ENCODE measurements at places on chromosomes 1 and 21.

- no peak for DNase-seq
Measured at GRCh38 chr21:36518883-36519492, 39.1 kb upstream of the CLDN14 start.

DNA sequence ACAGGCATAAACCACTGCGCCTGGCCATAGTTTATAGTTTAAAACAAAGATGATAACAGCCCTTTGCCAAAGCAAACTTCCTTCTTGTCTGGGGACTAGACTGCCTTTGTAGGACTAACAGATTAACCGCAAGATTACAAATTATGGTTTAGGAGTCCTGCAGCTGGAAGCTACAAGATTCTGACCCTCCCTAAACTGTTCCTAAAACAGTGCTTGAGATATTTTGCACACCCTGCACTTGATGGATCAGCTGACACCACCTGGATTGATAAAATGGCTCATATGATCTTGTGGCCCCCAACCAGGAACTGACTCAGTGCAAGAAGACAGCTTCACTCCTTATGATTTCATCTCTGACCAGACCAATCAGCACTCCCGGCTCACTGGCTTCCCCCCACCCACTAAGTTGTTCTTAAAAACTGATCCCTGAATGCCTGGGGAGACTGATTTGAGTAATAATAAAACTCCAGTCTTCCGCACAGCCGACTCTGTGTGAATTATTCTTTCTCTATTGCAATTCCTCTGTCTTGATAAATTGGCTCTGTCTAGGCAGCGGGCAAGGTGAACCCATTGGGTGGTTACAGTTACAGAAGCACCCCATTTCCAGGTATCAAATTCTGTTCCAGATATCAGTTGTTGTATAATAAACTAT lies 13.8 kb upstream of the RNF11 start:
- DNase-seq, result no peak

DNA sequence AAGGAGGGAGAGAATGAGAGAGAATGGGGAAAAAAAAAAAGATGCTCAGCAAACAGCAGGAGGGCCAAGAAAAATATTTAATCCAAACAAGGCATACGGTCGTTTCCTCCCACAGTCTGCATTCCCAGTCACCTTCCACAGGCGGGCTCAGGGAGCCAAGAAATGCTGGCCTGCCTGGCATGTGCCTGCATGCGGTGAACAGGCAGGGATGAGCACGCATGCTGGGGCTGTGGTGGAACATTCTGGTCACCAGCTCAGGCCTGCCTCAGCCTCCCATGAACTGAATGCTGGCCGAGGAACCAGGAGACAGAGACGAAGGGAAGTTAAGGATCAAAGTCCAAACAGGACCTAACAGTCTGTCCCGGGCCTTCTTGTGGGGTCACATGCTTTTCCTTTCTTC lies 335.3 kb downstream of the ASTN1 start:
- DNase-seq, result no peak

- no peak for DNase-seq
Measured at GRCh38 chr1:223197923-223198627, 55.0 kb upstream of the TLR5 start.

GRCh38 chr1:11858968-11859871 lies 475 bp upstream of the NPPB start:
- DNase-seq, result no peak

DNA sequence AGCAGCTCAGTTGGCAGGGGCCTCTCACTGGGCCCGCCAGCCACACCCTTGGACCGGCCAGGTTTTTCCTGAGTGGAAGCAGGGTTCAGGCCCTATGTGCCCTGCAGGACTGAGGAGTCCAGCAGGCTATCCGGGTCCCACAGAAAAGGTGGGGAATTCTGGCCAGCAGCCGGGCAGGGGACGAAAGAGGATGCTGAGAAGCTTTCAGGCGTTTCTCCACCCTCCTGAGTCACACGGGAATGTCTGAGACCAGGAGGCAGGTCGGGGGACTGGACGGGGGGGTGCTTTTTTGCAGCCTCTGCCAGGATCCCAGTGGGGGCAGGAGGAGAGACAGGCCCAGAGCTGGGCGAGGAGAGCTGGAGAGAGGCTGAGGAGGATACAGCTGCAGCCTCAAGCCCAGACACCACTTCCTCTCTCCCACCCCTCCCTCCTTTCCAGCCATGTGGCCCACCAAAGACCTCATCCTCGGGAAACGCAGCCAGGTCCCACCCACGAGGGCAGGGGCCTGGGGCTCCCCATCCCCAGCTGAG lies 105.4 kb downstream of the SPSB1 start:
- DNase-seq, result no peak

GRCh38 chr1:212317916-212318315 lies 32.7 kb downstream of the PPP2R5A start:
- DNase-seq, result no peak

- no peak for DNase-seq
Measured at GRCh38 chr21:39007532-39007931, 175.7 kb downstream of the PSMG1 start.

GRCh38 chr1:181104042-181104789 lies 15.7 kb downstream of the IER5 start:
- no peak for DNase-seq

- no peak for DNase-seq
Measured at GRCh38 chr1:42927920-42928505, 30.7 kb downstream of the SLC2A1 start.

All from left lobe of liver (tissue), 2 donors.